EL (cell line): ENCODE measurements at places on chromosomes 11 and 22.
A peak's percentile ranks its signal among the peaks of the same experiment; 100 is the strongest.

DNA sequence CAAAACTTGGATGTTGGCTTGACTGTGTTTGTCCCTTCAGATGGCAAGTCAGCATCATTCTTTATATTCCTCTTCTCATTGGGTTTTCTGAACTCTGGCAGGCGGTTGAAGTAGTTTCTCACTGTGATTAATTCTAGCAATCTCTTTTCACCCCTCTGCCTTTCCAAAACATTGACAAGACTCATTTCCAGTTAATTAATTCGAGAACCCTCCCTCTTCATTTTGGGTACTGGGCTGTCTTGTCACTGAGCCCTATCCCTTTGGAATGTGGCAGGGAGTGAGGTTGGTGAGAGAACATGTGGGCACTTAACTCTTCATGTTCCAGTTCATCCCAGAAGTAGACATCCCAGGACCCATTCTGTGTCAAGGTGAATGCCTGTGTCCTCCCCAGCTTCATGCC lies 133.0 kb downstream of the WNT7B start:
- DNase-seq = no peak

GRCh38 chr11:74783241-74783871 lies 34.7 kb downstream of the RNF169 start:
- DNase-seq = peak; percentile 83

DNA sequence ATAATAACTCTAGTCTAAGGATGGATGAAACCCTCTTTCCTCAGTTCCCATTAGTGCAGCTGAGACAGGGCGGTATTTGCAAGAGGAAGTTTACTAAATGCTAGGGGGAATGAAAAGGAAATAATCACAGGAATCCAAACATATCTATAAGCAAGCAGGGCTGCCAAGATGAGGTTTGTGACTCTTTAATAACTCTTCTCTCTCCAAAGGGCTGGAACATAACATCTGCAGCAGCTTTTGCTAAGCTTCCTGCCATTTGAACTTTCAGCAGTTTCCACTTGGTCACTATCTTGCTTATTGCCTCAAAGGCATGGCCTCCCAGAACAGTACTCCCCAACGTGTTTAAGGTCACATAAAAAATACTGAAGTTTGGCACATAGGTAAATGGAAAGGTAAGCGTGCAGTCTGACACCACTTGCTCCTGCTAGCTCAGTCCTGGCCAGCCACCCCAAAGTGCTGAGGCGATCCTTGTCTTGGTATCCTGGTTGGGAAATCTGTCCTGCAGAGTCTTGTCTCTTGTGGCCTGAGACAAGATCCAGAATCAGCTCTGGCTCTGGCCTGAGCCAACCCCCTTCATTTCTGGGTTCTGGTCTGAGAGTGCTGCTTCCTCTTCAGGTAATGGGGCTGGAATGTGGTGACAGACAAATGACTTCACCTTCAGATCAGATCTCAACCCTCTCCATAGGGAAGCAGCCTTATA lies 81.8 kb downstream of the KCNC1 start:
- no peak for DNase-seq

DNA sequence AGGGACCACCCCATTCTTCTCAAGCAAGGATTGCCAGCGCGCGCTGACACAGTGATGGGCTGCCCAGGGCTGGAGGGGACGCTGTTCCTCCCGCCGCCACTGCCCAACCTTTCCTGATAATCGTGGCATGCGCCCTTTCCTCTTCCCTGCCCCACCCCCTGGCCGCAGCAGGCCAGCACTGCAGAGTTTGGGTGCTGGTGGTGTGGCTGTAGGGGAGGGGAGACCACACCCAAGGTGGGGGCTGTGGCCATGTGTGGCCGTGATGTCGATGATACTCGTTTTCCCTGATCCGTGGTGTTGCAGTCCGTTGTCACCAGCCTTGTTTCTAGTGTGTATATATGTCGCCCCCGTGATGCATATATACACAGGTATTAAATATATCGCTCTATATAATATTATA lies 22.8 kb upstream of the TEF start:
- no peak for DNase-seq

GRCh38 chr11:134878785-134879184 lies 466.7 kb upstream of the B3GAT1 start:
- DNase-seq = no peak

DNA sequence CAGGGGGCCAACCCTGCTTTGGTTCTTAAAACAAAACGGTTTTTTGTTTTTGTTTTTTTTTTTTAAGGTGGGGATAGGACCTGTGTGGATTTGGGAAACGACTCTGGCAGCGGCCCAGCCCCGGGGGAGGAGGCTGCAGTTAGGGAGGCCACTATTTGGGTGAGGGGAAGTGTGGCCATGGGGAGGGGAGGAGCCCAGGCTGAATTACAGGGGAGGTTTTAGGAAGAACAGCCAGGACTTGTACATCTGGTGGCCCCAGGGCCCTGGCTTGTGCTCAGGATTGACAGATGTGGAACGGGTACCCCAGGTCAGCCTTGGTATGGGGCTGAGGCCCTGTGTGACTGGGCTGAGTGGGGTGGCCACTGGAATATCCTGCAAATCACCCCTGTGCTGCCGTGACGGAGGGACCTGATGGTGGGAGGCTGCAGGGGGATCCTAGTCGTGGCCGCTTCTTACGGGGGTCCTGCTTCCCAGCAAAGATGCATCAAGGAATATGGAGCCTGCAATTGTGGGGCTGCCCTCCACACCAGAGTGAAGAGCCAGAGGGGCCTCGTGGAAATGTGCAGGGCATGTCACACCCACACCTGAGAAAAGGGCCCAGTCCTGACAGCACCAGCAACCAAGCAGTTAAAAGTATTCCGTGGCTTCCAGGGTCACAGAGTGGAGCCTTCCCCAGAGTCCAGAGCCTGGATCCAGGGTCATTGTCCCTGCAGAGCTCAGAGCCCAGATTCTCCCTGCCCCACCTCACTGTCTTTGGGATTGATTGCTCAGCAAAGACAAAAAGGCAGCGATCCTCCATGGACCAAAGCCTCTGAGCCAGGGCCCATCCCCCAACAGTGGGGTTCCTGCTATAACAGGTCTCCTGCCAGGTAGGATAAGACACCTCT lies 55.2 kb upstream of the WNT7B start:
- DNase-seq = no peak
